D721Med (cell line): ENCODE measurements at places on chromosomes 3 and 15.

GRCh38 chr3:67044955-67045354 is 46.8 kb downstream of the KBTBD8 start:
- no peak for DNase-seq

DNA sequence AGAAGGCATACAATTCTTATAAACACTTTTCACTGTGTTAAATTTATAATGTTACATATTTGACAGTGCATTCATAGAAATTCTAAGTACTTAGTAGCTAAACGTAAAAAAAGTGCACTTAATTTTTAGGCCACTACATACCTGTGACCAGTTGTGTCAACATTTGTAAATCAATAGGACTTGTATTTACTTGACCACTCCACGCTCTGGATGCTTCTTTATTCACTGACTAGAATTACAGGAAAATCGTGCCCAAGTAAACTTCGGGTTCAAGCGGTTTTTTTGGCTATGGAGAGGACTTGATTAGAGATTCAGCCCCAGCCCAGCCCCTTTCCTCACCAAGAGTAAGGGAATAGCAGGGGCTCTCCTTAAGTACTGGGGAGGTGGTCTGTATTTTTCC is 21.8 kb downstream of the WDR53 start:
- DNase-seq: no peak

- no peak for DNase-seq
These were observed 172.3 kb downstream of the MYRIP start for GRCh38 chr3:39981547-39982184.

DNA sequence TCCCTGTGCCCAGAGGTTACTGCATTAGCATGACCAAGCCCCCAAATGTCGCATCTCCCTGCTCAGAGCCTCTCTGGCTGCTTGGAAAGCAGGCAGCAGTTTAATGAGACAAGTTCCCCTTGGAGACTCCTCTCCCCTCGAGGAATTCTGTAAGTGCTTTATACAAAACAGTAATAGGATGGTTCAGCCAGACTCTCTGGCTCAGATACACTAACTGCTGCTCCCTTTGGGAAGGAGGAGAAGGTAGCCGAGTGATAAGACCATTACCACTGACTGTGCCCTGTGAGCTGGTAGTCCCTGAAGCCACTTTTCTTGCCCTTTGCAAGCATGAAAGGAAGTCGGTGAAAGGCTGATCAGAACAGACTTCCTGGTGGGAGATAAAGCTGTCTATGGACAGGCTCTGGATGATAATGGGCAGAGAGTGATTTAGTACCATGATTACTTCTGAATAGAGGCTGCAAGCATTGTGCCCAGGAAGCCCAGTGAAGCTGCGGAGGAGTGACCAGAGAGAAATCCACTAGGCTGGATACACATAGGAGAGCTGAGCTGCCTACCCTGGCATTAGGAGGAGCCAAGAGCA is 100.8 kb downstream of the SEMA6D start:
- DNase-seq: no peak

DNA sequence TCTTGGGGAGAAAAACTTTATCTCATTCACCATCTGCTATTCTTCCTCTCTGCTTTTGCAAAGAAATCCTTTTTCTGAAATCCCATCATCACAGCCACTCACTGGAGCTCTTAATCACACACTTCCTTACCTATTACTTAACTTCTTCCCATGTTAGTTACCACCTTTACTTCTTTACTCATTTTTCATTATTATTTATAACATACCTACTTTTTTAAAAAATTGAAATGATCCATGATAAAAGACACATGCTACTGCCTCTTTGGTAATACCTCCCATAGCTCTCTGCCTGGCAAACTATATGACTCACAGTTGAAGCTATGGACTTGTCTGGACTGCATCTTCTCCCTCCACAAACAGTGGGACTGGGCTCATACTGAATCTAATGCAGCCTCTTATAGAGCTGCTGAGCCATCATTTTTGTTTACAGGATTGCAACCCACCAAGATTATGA is 150.3 kb downstream of the TNIK start:
- DNase-seq: no peak
